ENCODE measurements at places on chromosomes 16 and 17. TPM values are rescaled to one million over a fixed set of nuclear protein-coding genes. Genes with fewer than 3 reads are reported as not detected.

GRCh38 chr17:74888469-74888868, 5.0 kb downstream of the FADS6 start:
- DNase-seq, result no peak

DNA sequence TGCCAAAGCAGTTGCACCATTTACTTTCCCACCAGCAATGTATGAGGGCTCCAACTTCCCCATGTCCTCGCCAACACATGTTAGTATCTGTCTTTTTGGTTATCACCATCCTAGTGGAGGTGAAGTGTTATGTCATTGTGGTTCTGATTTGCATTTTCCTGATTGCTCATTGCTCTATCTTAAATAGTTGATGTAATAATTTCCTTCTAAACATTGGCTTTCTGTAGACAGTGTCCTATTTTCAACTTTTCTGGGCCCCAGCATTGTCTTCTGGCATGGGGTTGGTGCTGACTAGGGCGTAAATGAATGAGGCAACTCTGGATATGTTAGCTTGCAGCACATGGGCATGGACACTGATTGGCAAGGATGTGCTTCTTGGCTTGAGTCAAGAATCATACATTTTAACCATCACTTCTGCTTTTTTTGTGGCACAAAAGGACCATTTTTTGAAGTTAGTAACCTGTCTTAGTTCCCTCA, 25.1 kb downstream of the PLCG2 start:
- no peak for DNase-seq

GRCh38 chr16:4152267-4152666, 36.0 kb upstream of the ADCY9 start:
- DNase-seq, result no peak

Gene HYDIN
- total RNA-seq, result 1.5 TPM

DNA sequence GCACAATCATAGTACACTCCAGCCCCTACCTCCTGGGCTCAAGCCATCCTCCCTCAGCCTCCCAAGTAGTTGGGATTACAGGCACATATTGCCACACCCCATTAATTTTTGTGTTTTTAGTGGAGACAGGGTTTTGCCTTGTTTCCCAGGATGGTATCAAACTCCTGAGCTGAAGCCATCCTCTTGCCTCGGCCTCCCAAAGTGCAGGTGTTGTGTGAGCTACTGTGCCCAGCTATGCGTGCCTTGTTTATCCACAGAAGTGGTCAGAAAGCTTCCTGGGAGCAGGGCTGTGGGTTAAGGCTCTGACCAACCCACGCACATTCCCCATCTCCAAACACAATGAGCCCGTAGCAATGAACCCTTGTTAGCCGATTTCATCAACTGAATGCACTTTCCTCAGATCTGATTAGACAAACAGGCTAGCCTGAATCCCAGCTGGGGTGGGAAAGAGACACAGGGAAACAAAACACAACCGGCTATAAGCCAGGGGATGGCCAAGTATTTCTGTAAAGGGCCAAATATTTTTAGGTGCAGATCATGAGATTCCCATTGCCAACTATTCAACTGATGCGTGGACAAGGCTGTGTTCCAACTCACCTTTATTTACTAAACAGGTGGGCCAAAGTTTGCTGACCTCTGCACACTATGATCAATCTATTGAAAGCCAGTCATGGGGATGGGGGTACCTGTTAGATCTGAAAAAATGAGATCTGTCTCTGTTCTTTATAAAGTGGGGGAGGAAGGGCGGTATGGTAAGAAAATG, 193.6 kb downstream of the CPPED1 start:
- DNase-seq, result peak; percentile 63

- no peak for DNase-seq
These were observed 3.8 kb upstream of the TBKBP1 start for GRCh38 chr17:47690121-47690520.

GRCh38 chr16:23506606-23506994, 3.7 kb downstream of the GGA2 start:
- no peak for DNase-seq

Gene KLHL10
- total RNA-seq, result not detected

Gene CFAP97D1
- not detected for total RNA-seq

GRCh38 chr17:12744298-12744697, 45.0 kb upstream of the ARHGAP44 start:
- no peak for DNase-seq

DNA sequence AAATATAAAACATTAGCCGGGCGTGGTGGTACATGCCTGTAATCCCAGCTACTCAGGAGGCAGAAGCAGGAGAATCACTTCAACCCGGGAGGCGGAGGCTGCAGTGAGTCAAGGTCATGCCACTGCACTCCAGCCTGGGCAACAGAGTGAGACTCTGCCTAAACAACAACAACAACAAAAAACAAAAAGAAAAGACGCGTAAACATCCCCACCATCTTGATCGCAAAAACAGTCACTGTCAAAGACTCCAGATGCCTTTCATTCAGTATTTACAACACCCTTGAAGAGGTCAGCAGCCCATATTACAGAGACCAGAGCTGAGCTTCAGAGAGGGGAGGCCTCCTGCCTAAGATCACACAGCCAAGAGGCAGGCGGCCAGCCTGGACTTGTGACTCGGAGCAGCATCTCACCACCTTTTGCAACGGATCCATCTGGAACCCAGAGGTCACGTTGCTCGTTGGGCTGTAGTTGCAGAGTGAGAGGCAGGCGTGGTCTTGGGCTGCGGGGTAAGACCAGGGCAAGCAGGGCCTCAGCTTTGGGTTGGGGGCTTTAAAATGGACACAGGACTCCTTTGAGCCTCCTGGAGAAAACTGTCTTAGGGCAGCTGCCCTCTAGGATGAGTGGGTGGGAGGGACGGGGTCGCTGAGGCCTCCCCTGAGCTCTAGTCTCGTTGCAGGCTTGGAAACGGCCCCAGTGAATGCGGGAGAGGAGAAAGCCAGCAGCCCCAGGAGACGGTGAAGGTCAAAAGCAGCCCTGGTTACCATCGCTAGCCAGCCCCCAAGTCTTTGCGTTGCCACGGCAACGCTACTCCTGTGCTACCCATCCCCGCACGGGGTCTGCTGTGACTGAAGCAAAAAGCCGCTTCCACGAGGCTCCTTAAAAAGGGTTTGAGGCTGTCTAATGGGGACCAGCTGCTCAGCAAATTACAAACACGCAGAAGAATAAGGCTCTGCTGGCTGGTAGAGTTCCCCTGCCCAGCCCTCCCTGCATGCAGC, 26.1 kb downstream of the LGALS3BP start:
- no peak for DNase-seq

DNA sequence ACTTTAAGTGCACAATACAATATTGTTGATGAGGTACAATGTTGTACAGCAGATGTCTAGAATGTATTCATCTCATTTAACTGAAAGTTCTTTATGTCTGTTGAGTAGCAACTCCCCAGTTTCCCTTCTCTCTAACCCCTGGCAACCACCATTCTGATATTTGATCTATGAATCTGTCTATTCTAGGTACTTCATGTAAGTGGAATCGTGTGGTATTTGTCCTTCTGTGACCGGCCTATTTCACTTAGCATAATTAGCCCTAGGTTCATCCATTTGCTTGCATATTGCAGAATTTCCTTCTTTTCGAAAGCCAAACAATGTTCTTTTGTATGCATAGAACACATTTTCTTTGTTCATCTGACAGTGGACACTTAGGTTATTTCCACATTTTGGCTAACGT, 10.8 kb downstream of the RGS9 start:
- no peak for DNase-seq

- DNase-seq, result no peak
These were observed 96.8 kb downstream of the PGS1 start for GRCh38 chr17:78475211-78475610.

GRCh38 chr16:50146479-50147435, 6.3 kb upstream of the TENT4B start:
- DNase-seq, result peak; percentile 94

DNA sequence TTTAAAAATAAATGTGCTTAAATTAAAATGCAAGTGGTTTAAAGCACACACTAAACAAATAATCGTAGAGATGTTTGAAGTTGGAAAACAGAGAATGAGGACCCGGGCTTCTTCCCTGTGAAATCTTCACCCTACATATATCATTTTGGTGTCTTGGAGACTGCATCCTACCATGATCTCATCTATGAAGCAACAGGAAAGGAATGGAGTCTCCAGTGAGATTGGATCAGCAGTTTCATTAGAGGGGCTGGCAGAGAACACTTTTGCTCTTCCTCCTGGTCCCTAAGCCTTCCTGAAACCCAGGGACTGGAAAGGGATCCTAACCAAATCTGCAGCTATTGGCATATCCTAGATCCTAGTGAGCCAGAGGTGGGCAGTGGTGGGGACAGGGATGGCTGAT, 85.0 kb downstream of the GRIN2A start:
- DNase-seq, result no peak

DNA sequence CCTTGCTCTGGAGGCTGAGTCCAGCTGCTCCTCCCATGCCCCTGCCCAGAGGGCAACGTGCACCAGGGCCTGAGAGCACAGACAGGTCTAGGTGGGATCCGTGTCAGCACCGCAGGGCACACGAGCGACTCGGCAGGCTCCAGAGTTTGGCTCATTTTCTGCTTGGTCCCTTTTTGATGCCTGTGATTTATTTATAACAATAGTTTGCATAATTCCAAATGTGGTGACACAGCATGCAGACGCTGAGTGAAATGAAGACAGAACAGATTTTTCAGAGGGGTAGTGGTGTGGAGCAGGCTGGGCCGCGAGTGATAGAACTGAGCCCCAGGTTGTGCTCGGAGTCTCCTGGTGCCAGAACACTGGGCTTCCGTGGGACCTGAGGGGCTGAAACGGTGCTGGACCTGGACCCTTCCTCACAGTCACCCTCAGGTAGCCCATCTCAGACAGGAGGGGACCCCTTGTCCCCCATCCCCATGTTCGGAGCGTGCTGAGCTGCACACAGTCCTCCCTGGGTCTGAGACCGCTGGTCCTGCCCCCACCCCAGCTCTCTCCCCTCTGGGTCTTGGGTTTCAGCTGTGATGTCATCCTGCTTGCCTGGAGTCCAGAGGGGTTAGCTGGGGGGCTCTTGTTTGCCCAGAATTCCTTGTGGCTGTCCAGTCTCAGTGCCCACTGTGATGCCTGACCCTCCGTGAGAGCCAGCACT, 95.9 kb downstream of the METRNL start:
- no peak for DNase-seq

DNA sequence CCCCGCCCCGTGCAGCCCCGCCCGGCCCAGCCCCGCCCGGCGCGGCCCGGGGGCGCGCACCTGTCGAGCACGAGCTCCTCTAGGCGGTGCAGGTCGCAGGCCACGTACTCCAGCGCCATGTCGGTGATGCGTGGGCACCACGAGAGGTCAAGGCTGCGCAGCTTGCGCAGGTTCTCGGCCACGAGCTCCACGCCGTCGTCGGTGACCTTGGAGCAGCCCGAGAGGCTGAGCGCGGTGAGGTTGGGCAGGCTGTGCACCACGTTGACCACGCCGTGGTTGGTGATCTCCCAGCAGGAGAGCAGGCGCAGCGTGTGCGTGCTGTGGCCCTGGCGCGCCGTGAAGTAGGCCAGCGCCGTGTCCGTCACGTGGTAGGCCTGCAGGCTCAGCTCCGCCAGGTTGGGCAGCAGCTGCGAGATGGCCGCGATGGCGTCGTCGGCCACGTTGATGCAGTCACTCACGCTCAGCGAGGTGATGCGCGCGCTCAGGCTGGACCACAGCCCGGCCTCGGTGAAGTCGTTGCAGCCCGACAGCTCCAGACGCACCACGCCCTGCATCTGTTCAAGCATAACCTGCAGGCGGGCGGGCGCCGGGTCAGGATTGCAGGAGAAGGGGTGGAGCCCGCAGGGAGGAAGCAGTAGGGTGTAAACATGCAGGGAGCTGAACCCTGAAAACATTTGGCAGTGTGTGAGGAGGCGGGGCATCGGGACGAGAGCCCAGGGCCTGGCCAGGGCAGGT, 5.3 kb upstream of the WDR24 start:
- DNase-seq, result no peak

Gene SLC25A10
- 60.1 TPM for total RNA-seq

DNA sequence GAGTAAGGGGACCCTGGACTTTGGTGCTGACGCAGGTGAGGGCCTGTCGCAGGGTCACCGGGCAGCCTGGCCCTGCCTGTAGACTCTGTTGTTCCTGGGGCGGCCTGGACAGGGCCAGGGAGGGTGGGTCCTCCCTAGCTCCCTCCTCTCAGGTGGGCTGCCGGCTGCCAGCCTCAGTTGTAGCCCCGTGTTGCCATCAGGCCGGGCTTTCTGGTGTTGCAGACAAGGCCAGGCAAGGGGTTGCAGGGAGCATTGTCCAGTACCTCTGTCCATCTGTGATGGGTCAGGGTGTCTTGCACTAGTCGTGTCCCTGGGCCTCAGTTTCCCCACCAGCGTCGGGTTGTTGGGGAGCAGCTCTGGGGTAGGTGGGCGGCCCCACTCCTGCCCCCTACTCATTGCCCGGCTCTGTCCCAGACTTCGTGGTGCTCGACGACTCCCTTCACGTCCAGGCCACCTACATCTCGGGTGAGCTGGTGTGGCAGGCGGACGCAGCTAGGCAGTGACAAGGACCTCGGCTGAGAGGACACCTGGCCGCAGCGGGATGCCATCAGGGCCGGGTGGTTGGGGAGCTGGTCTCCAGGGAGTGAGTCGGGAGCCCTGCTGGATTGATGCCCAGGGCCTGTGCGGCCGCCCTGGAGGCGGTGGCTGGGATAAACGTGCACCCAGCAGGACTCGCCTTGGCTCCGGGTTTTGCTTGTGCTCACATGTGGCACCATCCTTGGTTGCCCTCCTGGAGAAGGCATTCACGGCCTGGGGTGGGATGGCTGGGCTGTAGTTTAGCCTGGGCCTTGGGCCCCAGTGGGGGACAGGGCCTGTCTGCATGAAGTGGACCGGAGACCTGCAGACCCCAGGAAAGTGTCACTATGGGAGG, 1.9 kb downstream of the CEMP1 start:
- no peak for DNase-seq

GRCh38 chr17:60102632-60103096, 23.9 kb upstream of the HEATR6 start:
- DNase-seq, result no peak

DNA sequence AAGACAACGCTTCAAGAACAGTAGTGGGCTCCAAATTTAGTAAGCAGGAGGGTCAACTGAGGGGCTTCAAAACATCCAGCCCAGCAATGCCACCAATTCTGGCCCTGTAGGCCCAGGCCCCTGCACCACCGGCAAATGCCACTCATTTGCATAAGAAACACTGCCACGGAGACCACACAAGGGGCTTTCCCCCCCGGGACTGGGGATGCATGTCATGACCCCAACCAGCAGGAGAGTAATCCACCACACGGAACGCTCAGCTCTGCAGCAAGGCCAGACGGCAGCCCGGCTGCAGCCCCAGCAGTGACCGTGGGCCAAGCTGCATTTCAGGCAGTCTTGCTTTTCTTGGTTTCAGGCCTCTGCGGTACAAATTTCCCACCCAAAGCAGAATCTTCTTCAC, 14.1 kb downstream of the TMEM11 start:
- DNase-seq, result no peak

Gene GRAP
- 0.29 TPM for total RNA-seq

Gene SLC16A13
- total RNA-seq, result 4.1 TPM

GRCh38 chr16:10130538-10130937, 51.7 kb downstream of the GRIN2A start:
- no peak for DNase-seq

Measured in epithelial cell of proximal tubule (primary cell).